Activated CD4-positive, alpha-beta T cell treated with anti-CD3 and anti-CD28 coated beads, Interleukin-10, Interleukin-2, amounts not matched to agents 100 ng/mL and 50 ng/mL, durations not matched to agents 16 hours and 8 hours (primary cell): ENCODE measurements at places on chromosomes 1 and 21.

DNA sequence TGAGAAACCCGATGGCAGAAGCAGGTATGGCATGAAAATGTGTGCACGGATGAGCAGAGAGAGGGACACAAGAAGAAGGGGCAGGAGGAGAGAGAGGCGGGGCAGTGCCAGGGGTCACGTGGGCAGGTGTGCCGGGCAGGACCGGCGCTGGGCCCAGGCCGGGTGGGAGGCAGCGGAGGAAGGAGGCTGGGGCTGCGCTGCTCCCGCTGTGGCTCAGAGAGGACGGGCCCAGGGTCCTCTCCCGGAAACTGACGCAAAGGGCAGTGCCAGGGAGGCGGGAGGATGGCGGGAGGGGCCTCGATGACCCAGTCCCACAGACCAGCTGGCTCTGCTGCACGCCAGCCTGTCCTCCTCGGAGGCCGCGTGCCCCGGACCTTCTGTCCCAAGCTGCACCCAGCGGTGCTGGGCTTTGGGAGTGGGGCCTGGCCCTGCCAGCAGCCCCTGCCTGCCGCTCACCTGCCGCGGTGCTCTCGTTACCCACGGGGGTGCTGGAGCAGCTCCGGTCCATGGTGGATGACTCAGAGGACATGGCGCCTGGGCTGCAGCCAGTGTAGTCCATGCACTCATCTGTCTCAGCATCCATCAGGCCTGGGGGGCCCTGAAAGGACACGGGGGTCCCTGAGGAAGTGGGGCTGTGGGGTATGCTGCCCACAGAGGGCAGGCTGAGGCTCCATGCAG, 153.9 kb downstream of the CASZ1 start:
- DNase-seq = no peak

DNA sequence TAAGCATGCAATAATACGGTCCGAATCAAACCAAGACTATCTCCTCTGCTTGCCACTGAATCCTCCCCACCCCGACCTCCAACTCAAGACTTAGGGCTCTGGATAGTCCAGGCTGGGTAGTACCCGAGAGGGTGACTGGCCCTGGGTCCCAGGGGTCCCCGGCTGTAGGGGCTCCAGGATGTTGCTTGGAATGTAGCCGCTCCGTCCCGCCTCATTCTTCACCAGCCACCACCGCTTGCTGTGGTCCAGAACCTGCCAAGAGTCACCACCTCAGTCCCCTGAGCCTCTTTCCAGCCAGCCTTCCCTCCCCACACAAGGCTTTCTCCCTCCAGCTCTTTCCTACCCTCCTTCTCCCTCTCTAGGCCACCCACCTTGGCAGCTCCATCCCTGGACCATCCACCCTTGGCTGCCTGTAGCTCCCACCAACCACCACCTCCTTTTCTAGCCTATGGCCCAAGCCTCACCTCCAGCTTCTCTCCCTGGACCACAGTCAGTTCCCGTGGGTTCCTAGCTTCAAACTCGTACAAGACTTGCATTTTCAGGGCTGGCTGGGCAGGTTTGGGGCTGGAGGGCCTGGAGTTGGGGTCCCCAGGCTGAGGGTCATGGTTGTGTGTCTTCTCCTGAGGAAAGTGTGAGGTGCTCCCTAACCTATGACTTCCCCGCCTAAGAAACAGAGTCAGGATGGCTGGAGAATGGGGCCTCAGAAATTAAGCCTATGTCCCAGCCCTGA, 10.9 kb upstream of the GSTM3 start:
- no peak for DNase-seq

DNA sequence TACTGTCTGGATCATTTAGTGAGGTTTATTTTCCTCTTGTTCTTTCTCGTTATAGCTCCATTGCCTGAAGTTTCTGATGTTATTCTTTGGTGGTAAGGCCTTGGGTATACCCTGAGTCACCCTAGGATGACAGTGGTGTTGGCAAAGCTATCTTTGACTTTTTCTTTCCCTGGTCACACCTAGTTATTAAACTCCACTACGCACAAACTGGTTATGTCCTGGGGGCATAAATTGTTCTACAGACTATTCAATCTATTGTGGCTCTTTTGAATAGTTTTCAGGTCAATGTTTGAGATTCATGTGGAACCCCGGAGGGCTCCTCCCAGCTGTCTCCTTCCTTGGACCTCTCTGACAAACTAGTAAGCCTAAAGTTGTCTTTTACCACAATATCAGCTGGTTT, 157.7 kb downstream of the SLC35F3 start:
- DNase-seq = no peak

DNA sequence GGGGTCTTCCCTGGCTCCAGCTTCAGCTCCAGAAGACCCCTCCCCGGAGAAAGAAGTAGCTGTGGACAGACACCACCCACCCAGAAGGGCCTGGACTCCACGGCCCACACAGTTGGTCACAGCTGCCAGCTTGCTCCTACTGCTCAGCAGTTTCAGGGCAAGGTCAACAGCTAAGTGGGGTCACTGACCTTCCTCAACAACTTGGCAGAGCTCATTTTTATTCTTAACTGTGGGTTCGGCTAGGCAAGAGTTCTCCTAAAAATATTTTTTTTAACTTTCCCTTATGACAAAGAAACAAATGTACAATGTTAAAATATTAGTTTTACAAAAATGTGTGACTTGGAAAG, 41.9 kb downstream of the CTNNBIP1 start:
- no peak for DNase-seq

DNA sequence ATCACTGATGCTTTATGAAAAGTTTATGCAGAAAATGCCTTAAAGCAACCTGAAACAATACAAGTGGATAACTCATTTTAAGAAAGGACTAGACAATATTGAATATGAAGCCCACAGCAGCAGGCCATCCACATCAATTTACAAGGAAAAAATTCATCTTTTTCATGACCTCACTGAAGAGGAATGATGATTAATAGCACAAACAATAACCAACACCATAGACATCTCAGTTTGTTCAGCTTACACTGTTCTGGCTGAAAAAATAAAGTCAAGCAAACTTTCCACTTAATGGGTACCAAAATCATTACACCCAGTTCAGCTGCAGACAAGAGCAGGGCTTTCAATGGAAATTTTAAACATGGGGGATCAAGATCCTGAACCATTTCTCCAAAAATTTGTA, 380.6 kb upstream of the NEGR1 start:
- DNase-seq = no peak

GRCh38 chr1:41414296-41414695, 53.1 kb downstream of the FOXO6 start:
- DNase-seq = no peak

- peak; percentile 41 for DNase-seq
These were observed 773 bp downstream of the CNST start for GRCh38 chr1:246566813-246567645.

DNA sequence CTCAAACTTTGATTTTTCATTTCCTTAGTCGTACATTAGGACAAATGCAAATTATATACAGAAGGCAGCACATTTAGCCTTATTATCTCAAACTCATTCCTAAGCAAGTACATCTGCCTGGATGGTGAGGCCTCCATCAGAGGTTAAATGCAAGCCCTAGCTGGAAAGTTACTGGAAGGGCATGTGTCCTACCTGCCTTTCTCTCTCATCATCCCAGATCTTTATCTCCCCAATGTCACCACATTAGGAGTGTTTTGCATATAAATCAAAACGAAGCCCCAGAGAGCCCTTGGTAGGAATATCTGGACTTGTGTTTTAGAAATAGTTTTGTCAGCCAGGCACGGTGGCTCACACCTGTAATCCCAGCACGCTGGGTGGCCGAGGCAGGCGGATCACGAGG, 35.0 kb downstream of the APP start:
- DNase-seq = no peak

DNA sequence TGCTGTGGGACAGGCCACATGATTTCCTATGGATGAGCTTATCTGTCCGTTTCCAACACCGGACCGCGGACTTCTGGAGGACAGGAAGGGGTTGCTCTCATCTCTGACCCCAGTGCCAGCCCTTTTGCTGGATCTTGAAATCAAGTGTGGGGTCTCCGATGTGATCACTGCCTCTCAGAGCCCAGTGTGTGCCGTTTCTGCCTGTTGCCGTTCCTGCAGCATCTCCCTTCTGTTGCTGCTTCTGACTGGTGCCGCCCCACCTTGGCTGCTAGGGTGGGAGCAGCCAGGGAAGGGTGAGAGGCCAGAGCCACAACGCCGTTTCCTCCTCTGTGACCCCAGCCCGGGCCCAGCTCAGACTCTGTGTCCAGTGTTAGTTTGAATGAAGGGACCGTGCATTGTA, 67.3 kb upstream of the WNT4 start:
- no peak for DNase-seq

- no peak for DNase-seq
These were observed 14.4 kb upstream of the FNBP1L start for GRCh38 chr1:93433407-93433961.

GRCh38 chr1:103220631-103221041, 112.3 kb upstream of the COL11A1 start:
- DNase-seq = no peak
